AG10803 (cell line): ENCODE measurements at places on chromosomes 4 and X.
A peak's percentile ranks its signal among the peaks of the same experiment; 100 is the strongest.

- no peak for DNase-seq
Observed at GRCh38 chr4:185794637-185795036, 17.4 kb downstream of the SORBS2 start.

- DNase-seq: peak; percentile 28
Observed at GRCh38 chrX:15882704-15883539, 28.3 kb upstream of the AP1S2 start.

- no peak for DNase-seq
Observed at GRCh38 chr4:55684276-55684675, 48.2 kb upstream of the NMU start.

- DNase-seq: no peak
Observed at GRCh38 chr4:26762650-26763049, 98.0 kb upstream of the STIM2 start.

- DNase-seq: no peak
Observed at GRCh38 chr4:85946821-85947220, 413.0 kb downstream of the MAPK10 start.

DNA sequence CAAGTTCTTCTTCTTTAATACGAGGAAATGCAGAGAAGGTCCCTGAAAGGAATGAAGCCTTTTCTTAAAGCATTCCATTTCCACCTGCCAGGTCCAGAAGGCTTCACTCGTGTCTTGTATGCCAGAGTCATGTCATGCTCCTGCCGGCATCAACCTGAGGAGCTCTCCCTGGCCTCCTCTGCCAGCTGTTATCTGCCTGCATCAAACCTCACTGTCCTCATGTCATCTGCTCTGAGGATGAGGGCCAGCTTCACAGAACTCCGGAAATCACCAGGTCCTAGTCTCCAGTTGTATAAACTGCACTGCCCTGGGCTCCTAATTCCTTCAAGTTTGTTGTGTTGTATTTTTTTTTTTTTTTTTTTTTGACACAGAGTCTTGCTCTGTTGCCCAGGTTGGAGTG is 20.0 kb upstream of the S100G start:
- DNase-seq: no peak

DNA sequence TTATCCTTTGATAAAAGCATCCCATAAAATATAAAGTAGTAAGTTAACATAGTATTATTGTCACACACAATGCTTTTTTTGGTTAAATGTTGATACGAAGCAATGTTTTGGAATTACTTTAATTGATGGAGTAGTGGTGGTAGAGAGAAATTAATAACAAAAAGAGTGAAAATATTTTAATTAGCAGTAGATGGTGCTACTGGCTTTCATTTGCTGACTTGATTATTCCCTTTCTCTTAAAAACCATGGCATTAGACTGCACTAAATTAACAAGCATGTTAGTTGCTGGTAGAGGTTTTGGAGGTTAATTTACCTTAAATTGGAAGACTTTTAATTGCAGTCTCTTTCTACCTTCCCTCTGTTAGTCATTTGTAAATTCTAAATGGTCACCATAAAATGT is 8.9 kb upstream of the DCK start:
- no peak for DNase-seq

DNA sequence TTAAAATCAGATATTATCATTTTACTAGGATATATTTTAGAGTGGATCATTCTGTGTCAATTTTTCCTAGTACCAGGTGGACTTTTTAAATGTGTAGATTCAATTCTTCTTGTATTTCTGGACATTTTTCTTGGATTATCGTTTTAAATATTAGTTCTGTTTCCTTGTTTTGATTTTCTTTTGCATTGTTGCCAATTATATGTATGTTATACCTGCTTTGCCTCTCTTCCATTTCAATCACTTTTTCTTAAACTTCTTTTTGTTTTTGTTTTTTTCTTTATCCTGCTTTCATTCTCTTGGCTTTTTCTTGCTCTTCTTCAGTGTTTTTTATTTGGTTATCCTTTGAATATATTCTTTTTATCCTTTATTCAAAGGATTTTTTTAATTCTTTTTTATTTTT is 141.0 kb downstream of the STOX2 start:
- DNase-seq: no peak

GRCh38 chr4:138677748-138678147 is 337.8 kb upstream of the NOCT start:
- no peak for DNase-seq
